Left hindlimb (tissue), 1 donor: ENCODE measurements at places on chromosomes 1 and 21.

DNA sequence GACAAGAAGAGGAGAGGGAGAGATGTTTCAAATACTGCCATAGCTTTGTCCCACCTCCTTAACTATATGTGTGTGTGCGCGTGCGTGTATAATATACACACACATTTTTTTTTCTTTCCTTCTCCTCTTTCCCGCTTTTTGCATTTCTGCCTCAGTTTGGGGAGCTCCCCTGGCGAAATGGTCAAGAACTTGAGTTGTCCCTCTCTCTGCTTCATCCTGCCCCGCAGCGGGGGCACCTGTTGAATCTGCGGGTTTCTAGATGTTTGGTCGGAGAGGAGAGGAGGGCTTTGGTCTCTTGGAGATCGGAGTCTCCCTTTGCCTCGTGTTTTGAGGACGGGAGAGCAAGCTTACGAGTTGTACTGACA is 504 bp downstream of the SCCPDH start:
- DNase-seq = no peak

DNA sequence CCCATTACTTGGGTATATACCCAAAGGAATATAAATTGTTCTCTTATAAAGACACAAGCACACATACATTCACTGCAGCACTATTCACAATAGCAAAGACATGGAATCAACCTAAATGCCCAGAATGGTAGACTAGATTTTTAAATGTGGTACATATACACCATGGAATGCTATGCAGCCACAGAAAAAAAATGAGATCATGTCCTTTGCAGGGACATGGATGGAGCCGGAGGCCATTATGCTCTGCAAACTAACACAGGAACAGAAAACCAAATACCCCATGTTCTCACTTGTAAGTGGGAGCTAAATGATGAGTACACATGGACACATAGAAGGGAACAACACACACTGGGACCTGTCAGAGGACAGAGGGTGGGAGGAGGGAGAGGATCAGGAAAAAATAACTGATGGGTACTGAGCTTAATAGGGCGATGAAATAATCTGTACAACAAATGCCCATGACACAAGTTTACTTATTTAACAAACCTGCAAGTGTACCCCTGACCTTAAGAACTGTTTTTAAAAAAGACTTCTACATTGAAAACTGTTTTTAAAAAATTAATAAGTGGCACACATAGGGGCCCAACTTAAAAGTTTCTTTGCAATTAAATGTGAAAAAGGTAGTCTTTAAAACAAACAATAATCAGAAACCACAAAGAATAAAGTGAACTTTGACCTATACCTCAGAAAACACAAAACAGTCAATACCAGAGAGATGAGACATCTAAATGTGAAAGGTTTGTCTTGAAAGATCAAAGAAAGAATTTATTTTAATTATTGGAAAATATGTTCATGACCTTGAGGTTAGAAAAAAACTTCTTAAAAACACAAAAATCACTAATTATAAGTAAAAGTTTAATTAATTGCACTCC is 75.2 kb downstream of the CDC42BPA start:
- no peak for DNase-seq

DNA sequence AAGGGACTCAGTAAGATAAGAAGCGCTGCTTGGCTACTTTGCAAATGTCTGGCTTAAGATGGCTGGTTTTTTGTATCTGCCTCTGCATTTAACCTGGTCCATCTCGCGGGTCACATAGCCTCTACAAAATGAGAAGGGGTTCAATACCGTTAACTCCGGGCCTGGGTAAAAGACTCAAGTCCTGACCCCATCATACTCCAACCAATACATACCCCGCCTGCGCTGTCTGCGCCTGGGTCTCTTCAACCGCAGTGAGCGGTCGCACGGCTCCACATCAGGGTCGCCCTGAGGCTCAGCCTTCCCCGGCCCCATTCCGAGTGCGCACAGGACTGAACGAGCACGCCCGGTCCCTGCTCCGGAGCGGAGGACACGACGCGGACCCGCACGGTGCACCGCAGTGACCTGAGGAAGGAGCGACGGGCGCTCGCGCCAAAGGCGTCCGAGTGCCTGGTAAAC is 558 bp upstream of the PGD start:
- DNase-seq = no peak

DNA sequence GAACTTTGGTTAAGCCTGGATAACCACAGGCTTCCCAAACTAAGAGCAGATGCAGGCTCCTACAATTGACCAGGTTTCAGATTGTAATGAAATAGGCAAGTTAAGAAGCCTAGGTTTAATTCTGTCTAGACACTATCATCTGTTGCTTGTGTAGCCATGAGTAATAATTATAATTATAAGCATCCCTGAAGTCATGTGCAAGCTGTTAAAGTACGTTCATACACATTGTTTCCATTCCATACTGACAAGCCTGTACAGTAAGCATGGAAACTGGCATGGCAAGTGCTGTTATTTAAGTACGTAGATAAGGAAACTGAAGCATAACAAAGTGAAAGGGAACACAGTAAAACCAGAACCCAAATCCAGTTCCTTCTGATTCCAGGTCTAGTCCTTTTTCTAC is 557.2 kb upstream of the BEND5 start:
- DNase-seq = no peak

DNA sequence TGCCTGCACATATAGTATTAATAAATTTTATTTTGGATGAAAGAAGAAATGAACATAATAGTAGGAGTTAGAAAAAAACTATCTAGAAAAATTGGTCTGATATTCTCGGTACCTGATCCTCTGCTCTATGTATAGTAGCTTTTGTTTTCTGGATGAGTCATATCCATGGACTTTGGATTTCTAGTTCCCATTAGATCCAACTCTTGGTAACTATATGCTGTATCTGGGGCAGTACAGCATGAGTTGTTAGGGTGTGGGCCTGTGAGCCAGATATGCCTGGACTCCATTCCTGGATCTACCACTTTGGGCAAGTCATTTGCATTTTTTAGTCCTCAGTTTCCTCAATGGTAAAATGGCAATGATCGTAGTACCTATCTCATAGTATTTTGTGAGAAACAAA is 372.2 kb upstream of the PKN2 start:
- DNase-seq = no peak

GRCh38 chr1:74474585-74474984 is 37.8 kb downstream of the LRRC53 start:
- DNase-seq = no peak

- peak; percentile 55 for DNase-seq
Observed at GRCh38 chr1:110210604-110211495, 736 bp downstream of the KCNC4 start.

DNA sequence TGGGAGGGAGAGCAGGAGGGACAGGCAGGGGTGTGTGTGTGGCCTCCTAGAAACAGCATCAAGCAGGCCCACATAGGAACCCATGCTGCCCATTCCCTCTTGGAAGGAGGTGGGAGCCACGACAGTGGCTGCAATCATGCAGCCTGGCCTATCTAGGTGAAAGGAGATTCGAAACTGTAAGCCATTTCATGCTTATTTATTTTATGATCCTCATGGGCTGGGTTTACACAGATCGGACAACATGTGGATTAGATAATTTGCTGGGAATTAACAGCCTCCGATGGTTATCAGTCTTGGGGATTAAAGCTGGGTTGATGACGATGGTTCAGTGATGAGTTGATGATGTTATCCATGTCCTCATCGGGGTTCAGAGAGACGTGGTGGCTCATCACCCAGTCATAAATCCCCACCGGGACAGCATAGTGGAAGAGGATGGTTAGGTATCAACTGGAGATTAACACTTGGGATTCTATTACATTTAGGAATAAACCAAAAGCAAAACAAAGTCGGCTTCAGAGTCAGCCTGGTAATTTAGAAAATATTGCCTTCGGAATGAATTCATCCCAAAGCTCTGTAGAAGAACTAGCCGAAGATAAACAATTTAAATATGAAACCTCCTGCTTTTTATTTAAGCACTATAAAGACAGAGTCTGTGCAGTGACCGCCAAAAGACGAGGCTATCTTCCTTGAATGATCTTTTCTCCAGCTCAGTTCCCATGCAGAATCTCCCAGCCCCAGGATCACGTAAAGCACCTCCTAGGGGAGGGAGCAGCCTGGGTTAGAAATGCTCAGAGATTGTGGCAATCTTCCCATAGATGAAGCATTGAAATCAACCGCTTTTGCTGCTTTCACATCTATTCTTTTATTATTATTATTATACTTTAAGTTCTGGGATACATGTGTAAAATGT is 252.8 kb downstream of the FOXD2 start:
- DNase-seq = peak; percentile 10

DNA sequence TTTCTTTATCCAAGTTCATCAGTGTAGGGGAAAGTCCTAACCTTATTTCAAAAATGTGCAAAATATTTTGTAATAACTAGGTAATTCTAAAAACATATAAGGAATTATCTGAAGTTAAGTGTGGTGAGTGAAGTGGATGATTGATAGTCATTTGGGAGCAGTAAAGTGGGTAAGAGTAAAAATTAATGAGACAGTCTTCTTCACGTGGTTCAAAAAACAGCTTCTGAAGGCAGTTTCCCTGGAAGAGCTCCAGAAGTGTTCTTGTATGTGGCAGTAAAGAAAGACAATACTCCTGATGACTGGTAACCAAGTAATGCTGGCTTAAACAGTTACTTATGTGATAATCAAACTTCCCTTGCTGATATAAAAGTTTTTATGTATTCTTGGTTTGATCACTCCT is 50.3 kb downstream of the LEPR start:
- no peak for DNase-seq

GRCh38 chr1:19426294-19427086 is 58.8 kb downstream of the CAPZB start:
- no peak for DNase-seq

- peak; percentile 90 for DNase-seq
Observed at GRCh38 chr1:33060579-33061083, 20.3 kb upstream of the AZIN2 start.

DNA sequence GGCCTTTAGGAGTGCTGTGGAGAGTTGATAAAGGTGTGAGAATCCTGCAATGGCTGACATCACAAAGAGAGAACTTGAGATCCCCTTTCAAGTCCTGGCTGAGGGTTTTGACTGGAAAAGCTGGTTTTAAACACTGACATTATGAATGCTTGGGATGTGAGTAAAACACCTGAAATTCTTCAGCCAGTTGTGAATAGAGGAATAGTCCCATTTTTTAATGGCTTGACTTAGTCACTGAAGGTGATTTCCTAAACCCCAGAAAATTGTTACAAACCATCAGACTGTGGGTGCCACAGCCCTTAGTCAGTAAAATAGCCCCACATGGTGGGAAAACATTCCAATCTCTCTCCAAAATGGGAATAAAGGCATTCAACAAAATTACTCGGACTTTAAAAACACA is 107.7 kb upstream of the LMO4 start:
- DNase-seq = no peak

- no peak for DNase-seq
Observed at GRCh38 chr21:38790059-38790458, 15.7 kb upstream of the ETS2 start.

- DNase-seq = peak; percentile 15
Observed at GRCh38 chr1:2789986-2790581, 11.4 kb downstream of the TTC34 start.

DNA sequence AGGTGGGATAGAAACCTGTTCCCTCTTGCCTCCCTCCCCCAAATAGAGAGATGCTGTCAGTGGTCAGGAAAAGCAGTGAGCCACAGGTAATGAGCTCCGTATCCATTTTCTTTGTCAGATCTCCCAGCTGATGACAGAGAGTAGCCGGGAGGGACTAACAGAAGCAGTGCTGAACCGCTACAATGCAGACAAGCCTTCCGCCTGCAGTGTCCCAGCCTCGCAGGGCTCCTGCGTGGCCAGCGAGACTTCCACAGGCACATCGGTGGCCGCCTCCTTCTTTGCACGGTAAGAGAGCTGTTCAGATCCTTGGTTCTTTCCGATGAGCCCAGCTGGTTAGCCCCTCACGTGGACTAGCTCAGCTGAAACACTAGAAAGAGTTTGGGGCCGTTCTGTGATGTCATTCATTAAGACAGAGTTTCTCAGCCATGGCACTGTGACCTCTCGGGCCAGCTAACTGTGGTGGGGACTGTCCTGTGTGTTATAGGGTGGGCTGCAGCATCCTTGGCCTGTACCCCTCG is 264.7 kb downstream of the KIF26B start:
- no peak for DNase-seq

DNA sequence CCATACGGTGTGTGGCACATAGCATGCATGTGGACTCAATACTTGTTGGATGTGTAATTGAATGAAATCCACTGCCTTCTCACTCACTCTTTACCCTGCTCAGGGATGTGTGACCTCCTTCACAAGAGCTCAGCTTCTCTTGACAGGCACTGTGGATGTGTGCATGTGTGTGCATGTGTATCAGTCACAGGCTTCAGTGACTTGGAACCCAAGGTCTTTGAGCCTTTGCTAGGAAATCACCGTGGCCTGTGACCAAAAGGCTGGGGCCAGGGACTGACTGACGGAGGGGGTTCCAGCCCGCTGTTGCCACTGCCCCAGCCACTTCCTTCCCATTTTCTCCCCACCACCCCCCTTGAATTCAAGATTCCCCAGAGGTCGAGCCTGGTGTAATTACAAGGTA is 144.4 kb upstream of the POU3F1 start:
- no peak for DNase-seq
